ENCODE measurements at places on chromosomes 4 and X. TPM values are rescaled to one million over a fixed set of nuclear protein-coding genes. Genes with fewer than 3 reads are reported as not detected.

Gene HS6ST2
- polyA plus RNA-seq, result 48.2 TPM

Gene INTU
- 10.3 TPM for polyA plus RNA-seq

Gene FGFBP2
- not detected for polyA plus RNA-seq

Gene SORCS2
- polyA plus RNA-seq, result 6.9 TPM

DNA sequence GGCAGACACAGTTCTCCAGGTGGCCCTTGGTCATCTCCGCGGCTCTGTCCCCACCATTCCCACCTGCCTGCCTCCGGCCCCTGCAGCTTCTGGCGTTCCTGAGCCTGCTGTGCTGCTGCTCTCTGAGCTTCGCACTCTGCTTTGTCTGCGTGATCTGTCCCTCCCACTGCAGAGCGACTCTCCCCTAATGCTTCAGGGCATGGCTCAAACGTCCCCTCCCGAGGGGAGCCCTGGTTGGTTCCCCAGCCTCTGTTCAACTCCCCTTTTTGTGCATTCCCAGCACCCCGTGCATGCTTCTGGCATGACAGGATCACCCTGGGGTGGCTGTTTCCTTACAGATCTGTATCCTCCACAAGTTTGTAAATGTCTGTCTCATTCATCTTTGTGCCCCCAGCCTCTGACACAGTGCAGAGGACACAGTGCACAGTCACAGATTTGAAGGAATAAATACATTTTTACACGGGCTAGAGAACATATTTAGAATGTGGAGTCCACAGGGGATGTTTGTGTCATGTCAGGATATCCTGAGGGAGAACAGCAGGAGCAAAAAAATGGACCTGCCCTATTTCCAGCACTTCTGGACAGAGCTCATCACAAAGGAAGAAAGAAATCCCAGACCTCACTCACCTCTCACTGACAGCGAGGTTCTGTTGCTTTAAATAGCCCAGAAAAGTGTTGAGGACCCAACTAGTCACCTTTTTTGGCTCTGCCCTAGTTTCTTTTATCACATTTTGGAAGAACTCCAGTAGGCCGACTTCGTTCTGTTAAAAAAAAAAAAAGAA is 72.6 kb downstream of the GATB start:
- DNase-seq, result no peak

DNA sequence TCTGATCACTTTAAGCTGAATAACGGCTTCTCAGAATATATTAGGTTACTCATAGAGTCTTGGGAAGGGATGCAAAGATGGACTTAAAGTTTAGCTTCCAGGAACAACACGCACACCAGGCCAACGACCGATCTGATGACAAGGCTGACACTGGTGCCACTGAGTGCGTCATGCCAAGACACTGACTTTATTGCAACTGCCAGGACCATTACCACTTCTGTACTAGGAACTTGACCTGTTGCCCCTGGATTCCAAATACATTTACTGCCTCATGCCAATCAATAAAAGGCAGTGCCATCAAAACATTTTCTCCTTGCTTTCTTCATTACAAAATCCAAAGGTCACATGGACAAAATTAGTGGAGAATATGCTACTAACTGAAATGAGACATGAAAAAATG is 505.9 kb upstream of the CTSO start:
- no peak for DNase-seq

DNA sequence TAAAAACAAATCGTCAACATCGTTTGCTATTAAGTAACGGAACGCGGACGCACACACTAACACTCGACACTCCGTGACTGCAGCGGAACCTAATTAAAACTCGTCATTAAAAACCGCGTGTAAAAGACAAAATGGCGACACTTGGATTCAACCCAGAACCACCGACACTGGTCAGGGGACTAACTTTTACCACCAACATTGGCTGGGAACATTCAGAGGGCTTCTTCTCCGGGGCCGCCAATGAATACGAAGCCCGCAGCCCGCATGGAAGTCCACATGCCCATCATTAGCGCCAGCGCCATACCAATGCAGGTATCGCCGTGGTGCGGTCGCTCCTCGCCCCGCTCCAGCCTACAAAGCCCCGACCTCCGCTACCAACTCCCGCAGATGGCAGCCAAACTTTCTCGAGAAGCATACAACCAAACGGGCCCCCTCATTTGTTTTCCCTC is 498 bp downstream of the RBMX start:
- no peak for DNase-seq

GRCh38 chr4:1763070-1763549 is 30.0 kb upstream of the FGFR3 start:
- DNase-seq, result no peak

GRCh38 chr4:15654593-15655222 is 449 bp downstream of the FBXL5 start:
- DNase-seq, result peak; percentile 55

DNA sequence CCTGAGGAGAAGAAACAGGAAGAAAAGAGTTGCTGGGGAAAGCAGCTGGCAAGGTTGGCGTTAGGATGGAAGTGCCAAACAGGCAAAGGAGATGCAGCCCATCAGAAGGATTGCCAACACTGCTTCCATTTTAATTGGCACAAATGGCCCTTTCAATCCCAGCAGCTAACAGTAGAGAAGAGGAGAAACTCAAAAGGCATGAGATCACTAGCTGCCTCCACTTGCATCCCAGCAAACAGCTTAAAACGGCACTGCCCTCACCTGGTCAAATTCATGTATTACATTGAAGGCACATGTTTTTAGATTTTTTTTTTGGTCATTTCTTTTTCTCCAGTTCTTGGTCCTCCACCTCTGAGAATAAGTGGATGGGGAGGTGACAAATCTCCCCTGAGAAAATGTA is 14.9 kb upstream of the LOC101059915 start:
- peak; percentile 31 for DNase-seq

- no peak for DNase-seq
Measured at GRCh38 chrX:109940411-109940810, 62.5 kb upstream of the TMEM164 start.

GRCh38 chrX:152600853-152601633 is 36.7 kb upstream of the GABRQ start:
- no peak for DNase-seq

GRCh38 chrX:24369816-24370215 is 9.4 kb downstream of the SUPT20HL1 start:
- DNase-seq, result no peak

DNA sequence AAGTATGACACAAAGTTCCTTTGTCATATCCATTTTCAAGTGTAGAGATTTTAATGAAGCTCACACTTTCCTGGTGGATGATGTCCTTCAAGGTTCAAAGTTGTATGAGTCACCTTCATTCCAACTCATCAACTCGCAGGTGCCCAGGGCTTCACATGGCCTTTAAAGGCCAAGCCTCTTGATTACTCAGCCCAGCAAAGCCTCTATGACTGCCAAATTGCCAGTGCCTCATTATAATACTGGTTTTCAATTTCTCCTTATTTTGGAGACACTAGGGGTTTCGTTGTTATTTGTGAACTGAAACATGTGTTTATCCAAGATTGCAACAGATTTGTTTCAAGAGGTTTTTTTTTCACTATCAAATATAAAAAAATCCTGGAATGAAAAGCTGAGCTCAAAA is 45.9 kb upstream of the PPP3CA start:
- no peak for DNase-seq

GRCh38 chrX:100687128-100687527 is 43.1 kb downstream of the SRPX2 start:
- no peak for DNase-seq

- peak; percentile 40 for DNase-seq
Measured at GRCh38 chr4:106266201-106266600, 49.8 kb downstream of the TBCK start.

DNA sequence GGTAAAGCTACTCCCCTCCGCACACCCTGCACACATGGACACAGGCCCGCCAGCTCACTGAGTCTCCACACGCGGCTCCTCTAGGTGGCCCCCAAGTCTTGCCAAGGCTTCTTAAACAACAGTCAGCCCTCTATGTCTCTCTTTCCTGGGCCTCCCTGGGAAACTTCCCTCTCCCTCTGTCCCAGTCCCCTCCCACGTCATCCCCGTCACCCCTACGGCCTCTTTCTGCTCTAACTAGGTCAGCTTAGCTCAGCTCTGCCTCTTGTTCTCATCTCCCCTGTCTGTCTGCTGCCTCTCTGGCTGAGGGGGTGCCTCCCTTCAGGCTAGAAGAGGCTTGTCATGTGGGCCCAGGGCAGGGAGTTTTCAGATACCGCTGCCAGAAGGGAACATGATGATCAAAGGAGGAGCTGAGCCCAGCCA is 38.8 kb downstream of the SEPTIN6 start:
- DNase-seq, result peak; percentile 77

DNA sequence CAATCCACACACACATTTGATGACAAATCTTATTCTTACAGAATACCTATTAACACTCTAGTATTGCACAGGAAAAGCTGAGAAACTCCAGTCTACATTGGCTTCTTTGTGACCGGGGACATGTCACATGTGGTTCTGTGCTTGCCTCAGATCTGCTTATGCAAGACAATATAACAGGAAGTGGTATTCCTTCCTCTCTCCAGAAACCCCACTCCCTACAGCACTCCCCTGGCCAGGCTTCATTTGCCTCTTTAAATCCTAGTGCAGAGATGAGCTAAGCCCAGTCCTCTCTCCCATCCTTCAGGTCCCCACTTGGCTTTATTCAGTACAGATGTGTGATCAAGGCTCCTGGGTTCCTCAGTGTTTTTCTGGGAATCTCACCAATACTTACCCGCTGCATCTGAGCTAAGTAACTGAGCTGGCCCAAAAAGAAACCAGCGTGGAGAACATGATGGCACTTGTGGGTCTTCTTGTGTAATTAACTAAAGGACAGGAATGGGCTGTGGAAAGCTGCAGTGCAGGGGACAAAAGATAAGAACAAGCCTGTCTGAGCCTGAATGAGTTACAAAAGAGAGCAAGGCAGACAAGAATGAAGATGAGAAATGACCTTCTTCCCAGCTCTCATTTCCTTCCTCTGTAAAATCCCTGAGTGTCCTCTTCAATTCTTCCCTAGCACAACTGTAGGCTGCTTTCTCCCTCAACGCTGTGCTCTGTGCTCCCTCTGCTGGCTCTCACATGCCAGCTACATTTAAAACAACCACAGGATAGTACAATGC is 105.6 kb downstream of the HNRNPD start:
- peak; percentile 50 for DNase-seq

DNA sequence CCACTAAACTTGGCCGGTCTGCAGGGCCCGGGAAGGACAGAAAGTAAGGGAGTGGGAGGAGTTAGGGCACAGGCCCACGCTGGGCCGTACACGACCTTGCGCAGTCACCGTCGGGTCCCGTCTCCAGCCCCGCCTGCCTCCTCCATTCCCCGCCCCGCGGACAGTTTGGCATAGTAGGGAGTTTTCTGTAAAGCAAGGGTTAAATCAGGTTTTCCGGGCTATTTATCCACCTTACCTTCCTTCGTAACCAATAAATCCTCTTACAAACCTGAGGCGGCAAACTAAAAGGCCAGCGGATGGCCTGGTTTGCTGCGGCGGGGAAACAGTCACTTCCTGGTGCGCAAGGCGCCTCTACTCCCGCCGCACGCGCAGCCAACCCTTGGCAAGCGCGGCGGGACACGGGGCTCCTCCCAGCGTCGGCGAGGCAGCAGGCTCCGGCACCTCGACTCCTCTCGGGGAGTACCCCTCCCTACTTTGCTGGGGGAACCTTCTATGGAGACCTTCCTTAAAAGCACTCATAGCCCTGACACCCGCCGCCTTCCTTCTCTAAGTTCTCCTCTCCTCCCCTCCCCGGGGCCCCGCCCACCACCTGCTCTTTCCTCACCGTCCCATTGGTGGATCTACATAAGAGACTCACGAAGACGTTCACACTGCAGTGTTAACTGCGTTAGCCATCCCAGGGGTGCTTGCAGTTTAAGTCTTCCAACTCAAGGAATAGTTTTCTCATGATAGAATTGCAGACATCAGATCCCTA is at the start of gene TRMT2B:
Gene TRMT2B (minus strand): TSS at position 563 of the 754 bp plus-strand sequence. CDS start 9,822 bp downstream, outside the sequence.
- DNase-seq, result peak; percentile 75

DNA sequence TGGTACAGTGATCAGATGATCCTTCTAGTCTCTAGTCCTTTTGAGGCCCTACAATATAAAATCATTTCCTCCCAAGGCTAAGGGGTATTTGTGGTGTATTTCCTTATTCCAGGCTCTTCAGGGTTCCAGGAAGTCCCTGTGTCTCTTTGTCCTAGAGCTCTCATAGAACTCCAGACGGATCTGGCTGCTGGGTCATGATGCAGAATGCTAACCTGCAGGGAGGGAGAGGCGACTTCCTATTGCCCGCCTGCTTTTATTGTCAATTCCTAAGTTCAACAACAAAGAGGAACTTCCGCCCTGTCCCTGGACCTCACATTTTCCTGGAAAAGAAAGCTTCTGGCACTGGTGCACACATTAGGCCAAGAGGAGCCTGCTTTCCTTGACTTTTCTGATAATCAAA is 45.9 kb upstream of the ZNF827 start:
- DNase-seq, result peak; percentile 0

- no peak for DNase-seq
Measured at GRCh38 chr4:125728568-125728967, 413.8 kb downstream of the FAT4 start.

DNA sequence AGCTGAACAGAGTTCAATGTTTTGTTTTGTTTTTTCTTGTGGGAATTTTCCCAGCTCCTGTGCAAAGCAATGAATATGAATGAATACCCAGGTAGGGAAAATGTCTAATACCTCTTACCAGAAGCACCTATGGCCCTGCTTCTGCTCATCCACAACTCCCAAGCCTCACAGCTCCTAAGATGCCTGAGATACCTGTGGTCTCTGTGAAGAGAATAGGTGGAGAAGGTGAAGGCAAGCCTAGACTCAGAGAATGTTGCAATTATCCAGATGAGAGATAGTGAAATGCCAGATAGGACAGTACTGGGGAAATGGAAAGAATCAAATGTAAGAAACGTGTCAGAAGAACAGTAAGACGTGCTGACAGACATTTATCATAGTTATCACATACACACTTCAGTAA is 70.2 kb upstream of the NOCT start:
- no peak for DNase-seq

DNA sequence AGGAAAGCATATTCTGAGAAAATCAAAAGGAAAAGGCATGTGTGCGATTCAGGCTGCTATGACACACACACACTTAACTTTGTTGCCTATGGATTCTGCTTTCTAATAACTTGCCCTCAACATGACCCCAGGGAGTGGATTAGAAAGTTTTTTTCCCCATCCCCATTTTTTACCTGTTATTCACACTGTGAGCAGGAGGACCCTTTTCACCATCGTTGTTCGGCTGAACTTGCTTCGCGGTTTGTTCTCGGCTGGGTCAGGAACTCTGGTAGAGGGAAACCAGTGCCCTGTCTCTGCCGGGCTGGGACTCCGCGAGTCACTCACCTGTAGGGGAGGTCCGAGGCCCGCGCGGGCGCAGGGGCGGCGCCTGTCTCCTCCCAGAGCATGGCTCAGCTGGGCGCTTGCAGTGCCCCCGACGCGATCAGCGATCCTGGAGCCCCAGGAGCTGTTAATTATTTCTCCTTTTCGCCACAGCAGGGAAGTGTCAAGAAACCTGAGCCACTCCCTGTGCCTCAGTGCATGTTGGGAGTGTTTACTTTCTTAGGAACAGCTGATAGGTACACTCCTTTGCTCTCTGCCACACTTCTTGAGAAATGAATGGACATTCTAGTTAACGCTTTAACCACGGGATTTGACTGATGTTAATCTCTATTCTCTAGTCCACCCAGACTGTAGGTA is at the start of gene RASSF6:
Gene RASSF6 (minus strand): TSS at position 322 of the 678 bp plus-strand sequence. CDS start 8,641 bp downstream, outside the sequence.
- DNase-seq, result no peak

DNA sequence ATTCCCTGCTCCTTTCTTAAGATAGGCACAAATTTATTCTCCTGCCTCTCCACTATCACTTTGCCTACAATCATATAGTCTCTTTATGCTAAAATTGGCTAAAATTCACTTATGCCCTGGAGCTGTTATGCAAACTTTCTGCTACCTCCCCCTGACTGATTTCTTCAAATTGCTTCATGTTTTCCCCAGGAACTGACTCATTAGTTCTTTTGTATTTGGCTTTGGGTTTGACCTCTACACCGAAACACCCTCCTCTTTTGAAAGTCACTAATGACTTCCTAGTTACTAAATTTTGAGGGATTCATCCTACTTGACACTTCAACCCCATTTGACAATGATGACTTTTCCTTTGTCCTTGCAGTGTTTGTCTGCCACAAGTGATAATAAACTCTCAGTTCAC is 222.6 kb downstream of the NDST4 start:
- DNase-seq, result no peak
